ENCODE measurements at places on chromosomes 5 and 9. TPM values are rescaled to one million over a fixed set of nuclear protein-coding genes. Genes with fewer than 3 reads are reported as not detected.

DNA sequence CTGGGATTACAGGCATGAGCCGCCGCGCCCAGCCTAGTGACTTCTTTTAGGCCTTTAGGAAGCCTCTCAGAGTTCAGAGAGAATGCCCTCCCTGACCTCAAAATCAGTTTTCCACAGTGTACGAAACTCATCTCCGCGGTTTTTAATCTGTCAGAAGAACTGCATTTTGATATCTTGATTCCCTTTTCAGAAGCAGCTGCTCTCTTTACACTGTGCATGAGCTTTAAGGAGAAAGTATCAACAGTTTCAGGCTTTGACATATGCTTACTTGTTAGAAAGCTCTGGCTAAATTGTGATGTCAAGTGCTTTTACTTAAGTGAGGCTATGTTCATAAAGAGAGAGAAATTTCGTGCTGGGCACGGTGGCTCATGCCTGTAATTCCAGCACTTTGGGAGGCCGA is 74.6 kb downstream of the USP20 start:
- H3K4me1 ChIP-seq: no peaks in the 10 kb centered on the region
- H3K27me3 ChIP-seq: no peaks in the 10 kb centered on the region
- no peak overlapping the region for H3K4me3 ChIP-seq
- H3K27ac ChIP-seq: no peak overlapping the region
- no peak for DNase-seq
- H3K36me3 ChIP-seq: no peaks in the 10 kb centered on the region

DNA sequence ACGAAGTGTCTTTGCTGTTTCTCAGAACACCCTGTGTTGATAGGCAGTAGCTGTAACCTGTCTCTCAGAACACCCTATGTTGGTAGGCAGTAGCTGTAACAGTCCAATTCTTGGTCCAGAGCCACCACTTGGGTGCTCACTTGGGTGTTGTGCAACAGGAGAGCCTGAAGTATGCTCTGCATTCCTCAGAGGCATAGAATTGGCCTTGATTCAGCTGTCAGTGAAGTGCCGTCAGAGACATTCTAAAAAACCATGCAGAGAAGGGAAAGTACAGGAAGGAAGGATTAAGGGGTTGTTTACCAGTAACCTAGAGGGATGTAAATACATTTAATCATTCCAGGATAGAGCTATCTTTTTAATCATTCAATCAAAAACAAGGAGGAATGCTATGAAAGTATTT is 231.2 kb downstream of the ARRDC3 start:
- no peaks in the 10 kb centered on the region for H3K36me3 ChIP-seq
- no peak overlapping the region for H3K4me3 ChIP-seq
- no peaks in the 10 kb centered on the region for H3K4me1 ChIP-seq
- DNase-seq: peak; percentile 65
- H3K27ac ChIP-seq: peak overlapping the region; percentile 48

GRCh38 chr5:669111-669841 is 23.9 kb downstream of the TPPP start:
- DNase-seq: peak; percentile 47
- peaks cover 18% of the 10 kb centered on the region for H3K4me1 ChIP-seq
- no peak overlapping the region for H3K27ac ChIP-seq
- no peak overlapping the region for H3K4me3 ChIP-seq

GRCh38 chr9:82354279-82354659 is 365.7 kb downstream of the SPATA31D1 start:
- no peaks in the 10 kb centered on the region for H3K36me3 ChIP-seq
- H3K4me3 ChIP-seq: no peak overlapping the region
- no peaks in the 10 kb centered on the region for H3K27me3 ChIP-seq
- no peak overlapping the region for H3K27ac ChIP-seq

- no peak overlapping the region for H3K4me3 ChIP-seq
- H3K27ac ChIP-seq: no peak overlapping the region
- no peak for DNase-seq
- H3K4me1 ChIP-seq: no peaks in the 10 kb centered on the region
- H3K36me3 ChIP-seq: no peaks in the 10 kb centered on the region
- no peaks in the 10 kb centered on the region for H3K27me3 ChIP-seq
Measured at GRCh38 chr9:6667633-6668280, 22.2 kb upstream of the GLDC start.

DNA sequence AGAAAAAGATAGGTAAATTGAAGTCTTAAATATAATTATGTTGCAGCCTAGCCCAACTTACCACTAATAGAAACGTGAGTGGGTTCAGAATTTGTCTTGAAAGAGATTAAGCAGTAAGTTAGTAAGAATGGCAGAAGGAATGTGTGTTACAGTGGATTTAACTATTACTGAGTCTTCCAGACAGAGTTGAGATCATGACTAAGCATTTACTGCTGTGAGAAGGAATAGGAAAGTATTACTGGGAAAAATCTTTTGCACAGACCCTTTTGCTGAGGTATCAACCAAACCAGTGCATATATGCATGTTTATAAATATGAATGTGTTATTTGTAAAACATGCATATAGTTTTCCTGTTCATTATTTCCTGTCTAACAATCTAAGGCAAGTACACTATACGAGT is 112.8 kb upstream of the EFNA5 start:
- no peak overlapping the region for H3K4me3 ChIP-seq
- no peaks in the 10 kb centered on the region for H3K4me1 ChIP-seq
- H3K27me3 ChIP-seq: no peaks in the 10 kb centered on the region
- no peak for DNase-seq
- H3K27ac ChIP-seq: no peak overlapping the region
- H3K36me3 ChIP-seq: no peaks in the 10 kb centered on the region

GRCh38 chr9:106828965-106829364 is 34.0 kb upstream of the ZNF462 start:
- H3K4me3 ChIP-seq: no peak overlapping the region
- DNase-seq: no peak
- no peaks in the 10 kb centered on the region for H3K4me1 ChIP-seq
- H3K36me3 ChIP-seq: no peaks in the 10 kb centered on the region
- no peak overlapping the region for H3K27ac ChIP-seq

DNA sequence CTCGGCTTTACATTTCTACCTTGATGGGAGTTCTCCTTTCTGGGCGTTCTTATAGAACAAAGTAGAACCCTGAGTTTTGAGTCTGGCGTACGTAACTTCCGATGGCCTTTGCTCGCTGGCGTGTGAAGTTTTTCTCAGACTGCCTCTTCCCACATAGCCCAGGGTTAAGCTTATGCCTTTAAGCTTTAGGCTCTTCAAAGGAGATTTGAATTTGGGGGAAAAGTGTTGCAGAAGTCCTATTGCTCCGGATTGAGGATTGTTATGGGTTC is 13.7 kb upstream of the FBP2 start:
- DNase-seq: no peak
- no peaks in the 10 kb centered on the region for H3K4me1 ChIP-seq
- no peaks in the 10 kb centered on the region for H3K27me3 ChIP-seq
- H3K36me3 ChIP-seq: no peaks in the 10 kb centered on the region

GRCh38 chr5:126182971-126183695 is 240.1 kb upstream of the GRAMD2B start:
- no peak overlapping the region for H3K4me3 ChIP-seq
- H3K27me3 ChIP-seq: no peaks in the 10 kb centered on the region
- DNase-seq: peak; percentile 62
- H3K27ac ChIP-seq: no peak overlapping the region

GRCh38 chr9:77392328-77392727 is 215.0 kb downstream of the VPS13A start:
- H3K27ac ChIP-seq: no peak overlapping the region
- no peak overlapping the region for H3K4me3 ChIP-seq
- H3K4me1 ChIP-seq: no peaks in the 10 kb centered on the region
- H3K36me3 ChIP-seq: no peaks in the 10 kb centered on the region
- no peak for DNase-seq
- no peaks in the 10 kb centered on the region for H3K27me3 ChIP-seq

ECM2 gene
- total RNA-seq: 25.5 TPM

TRPM6 gene
- total RNA-seq: 0.80 TPM

LAMC3 gene
- total RNA-seq: 8.5 TPM

GMCL2 gene
- not detected for total RNA-seq

All from breast epithelium (tissue), 4 donors.